HFFc6 (cell line): ENCODE measurements at places on chromosomes 11 and 22. TPM values are rescaled to one million over a fixed set of nuclear protein-coding genes. Genes with fewer than 3 reads are reported as not detected.

OR5P2 gene
- not detected in 3 replicates for total RNA-seq

DNA sequence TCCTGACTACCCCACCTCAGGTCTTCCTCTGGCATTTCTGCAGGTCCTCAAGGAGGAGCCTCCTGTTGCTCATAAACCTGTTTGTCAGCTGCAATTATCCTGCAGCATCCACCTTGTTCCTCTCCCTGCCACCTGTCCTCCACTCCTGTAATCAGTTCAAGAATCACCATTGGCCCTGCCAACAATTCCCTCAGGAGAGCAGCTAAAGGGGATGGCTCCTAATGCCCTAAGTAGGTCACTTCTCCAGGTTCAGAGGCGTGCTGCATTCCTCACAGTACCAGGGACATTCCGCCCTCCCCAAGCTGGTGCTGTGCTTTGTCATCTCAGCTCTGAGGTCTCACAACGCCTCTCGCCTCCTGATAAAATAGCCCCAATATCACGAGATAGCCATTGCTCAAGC lies 2.1 kb downstream of the CLDN25 start:
- DNase-seq, result no peak

DNA sequence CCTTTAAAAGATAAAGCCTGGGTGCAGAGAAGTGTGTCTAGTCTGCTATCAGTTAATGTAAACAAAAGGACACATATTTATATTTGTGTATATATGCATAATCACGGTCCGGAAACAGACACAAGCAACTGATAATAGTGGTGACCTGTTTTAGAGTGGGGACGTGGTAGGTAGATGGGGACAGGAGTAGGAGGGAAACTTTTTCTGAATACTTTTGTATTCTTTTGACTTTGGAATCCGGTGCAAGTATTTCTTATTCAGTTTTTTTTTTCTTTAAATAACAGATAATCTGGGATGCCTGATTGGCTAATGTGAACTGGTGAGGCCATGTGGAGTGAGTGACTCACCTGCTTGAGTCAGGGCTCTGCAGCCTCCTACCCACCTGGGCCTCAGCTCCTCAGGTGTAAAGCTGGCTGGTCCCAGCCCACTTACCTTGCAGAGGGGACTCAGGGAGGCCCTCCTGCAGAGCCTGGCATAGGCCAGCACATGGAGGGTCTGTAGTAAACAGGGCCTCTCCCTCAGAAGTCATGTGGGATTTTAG lies 15.3 kb downstream of the MICAL2 start:
- no peak for DNase-seq

DNA sequence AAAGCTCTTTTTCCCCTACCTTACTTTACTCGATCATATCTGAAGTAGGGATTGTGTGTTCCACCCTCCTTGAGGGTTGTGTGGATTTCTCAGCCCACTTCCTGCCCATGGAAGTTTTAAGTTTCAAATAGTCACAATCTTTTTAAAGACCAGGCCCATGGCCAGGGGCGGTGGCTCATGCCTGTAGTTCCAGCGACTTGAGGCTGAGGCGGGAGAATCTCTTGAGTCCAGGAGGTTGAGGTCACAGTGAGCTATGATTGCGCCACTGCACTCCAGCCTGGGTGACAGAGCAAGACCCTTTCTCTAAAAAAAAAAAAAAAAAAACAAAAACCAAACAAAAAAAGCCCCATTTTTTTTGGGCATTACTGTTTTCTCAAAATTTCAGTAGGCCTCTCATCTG lies 36.3 kb upstream of the LRRC10B start:
- DNase-seq, result no peak
